ENCODE measurements at places on chromosomes 11 and 22.

DNA sequence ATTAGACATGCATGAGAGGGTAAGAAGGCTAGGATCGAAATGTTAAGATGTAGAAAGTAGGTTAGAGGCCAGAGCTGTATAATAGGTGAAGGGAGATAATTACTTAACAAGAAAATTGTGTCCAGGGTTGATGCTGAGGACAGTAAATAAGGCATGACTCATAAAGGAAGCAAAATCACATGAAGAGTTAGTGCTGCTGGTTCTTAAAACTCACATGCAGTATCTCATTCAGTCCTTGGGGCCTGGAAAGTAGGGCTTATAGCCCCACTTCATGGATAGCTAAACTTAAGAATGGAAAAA lies 130.2 kb downstream of the NCAM1 start:
- DNase-seq = no peak

DNA sequence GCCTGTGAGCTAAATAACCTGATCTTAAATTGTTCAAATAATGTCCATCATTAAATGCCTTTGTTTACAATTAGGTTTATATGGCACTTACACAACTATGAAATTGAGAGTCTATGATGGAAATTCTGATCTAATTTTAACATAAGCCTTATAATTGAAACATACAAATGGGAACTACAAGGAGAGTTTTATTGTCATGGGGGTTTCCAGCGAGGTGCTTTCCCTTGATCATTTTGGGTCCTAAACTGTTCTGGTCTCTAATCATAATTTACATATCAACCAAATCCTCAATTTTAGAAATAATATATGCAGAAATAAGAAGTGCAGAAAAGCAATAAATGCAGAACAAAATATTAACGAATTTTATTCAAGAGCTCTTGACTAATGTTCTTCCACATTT lies 44.9 kb downstream of the RRAS2 start:
- DNase-seq = no peak

- no peak for DNase-seq
Measured at GRCh38 chr11:119441898-119442243, 18.9 kb upstream of the THY1 start.

DNA sequence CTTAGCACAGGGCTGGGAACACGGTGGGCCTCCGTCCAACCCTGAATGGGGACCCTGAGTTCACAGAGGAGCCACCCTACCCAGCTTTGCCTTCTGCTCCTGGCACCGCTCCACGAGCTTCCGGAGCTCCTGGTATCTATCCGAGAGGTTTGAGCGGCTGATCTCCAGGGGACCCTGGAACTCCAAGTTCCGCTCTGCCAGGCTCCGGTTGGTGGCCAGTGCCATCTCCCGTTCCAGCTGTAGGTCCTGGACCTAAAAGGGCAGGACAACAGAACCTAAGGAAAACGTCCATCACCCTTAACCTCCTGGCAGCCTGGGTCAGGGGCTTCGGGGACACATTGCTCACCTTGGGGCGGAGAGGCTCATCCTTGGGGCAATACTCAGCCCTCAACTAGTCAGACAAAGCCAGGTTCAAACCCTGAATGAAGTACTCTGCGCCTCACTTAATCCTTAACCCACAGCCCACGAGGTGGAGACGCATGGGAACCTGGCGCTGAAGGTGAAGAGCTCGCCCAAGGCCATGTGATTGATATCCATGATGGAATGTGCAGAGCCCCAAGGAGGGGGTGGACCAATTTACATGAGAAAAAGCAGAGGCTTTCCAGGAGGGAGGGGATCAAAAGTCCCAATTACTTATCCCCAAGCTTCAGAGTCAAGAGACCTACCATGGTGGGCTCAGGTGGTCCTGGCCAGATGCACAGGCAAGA lies 27.1 kb downstream of the VPS37C start:
- no peak for DNase-seq

GRCh38 chr22:24156141-24156912 lies 25.0 kb upstream of the SUSD2 start:
- DNase-seq = peak; percentile 41

DNA sequence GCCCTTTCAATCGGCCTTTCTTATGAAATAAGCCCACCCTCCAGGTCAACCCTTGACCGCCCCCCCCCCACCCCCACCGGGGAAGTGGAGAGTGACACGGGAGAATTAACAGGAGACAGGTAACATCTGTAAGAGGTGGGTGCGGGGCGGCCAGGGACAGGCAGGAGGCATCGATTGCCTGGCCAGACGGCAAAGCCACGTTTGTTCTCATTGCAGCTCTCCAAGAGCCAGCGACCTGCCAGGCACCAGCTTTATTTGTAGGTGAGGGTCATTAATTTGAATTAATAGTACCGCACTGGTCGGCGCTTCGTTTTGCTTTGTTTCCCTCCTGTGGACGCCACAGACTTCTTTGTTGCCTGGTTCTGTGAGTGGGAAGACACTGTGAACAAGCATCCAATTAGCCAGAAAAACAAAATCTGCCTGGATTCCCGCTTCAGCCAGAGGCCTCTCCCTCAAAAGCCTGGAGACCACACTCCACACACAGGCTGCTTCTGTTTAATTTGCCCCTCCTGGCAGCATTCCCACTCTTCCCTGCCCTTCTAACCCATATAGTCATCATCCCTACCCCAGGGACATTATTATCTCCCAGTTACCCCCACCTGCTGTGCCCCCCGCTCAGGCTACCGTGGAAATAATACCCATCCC lies 104.5 kb upstream of the OPCML start:
- no peak for DNase-seq

GRCh38 chr11:67405196-67405567 lies 1.3 kb downstream of the TBC1D10C start:
- DNase-seq = no peak

GRCh38 chr11:60703374-60703773 lies 4.0 kb downstream of the MS4A8 start:
- no peak for DNase-seq

DNA sequence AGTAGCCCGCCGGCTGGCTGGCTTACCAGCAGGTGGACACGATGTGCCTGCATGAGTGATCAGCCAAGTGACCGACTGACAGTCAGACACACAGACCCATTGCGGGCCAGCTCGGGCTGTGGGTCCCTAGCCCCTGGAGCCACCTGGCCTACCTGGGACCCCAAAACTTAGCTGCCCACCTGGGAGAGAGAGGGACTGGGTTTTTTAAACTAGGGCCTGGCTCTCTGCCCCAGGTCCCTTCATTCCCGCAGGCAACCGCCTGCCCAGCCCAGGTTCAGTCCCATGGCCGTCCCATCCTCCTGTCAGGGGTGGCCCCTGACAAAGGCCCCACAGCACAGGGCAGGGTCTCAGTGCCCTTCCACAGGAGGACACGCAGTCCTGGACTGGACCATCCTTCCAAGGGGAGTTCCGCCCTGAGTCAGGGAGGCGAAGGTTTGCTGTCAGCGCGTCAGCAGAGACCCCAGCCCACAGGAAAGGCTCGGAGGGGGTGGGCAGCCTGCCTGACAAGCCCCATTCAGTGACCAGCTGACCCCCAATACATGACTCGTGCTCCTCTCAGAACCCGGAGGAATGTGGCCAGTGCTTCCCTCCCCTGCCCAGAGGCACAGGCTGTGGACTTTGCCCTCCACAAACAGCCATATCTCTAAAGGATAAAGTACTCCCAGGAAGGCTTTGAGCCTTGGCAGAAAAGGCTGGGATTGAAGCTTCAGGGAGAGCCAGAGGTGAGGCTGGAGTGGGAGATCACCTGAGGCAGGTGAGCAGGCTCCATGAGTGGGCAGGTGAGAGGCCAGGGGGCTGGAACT lies 8.4 kb downstream of the SLCO2B1 start:
- no peak for DNase-seq

DNA sequence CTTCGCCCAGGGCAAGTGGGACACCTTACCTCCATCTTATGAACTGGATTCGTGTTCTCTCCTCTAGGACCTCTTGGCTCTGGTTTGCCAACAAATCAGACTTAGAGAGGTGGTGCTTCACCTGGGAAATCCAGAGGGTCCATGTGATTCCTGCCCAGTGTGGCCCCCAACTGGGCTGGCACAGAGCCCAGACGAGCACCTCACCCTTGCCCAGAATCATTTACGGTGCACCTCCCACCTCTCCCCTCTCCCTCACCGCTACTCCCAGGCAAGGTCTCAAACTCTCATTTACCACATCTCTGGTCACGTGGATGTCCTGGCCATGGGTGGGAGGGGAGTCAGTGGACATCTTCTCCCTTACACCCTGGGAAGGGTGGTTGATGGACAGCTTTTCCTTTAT lies 1.1 kb downstream of the SPATA19 start:
- DNase-seq = no peak

DNA sequence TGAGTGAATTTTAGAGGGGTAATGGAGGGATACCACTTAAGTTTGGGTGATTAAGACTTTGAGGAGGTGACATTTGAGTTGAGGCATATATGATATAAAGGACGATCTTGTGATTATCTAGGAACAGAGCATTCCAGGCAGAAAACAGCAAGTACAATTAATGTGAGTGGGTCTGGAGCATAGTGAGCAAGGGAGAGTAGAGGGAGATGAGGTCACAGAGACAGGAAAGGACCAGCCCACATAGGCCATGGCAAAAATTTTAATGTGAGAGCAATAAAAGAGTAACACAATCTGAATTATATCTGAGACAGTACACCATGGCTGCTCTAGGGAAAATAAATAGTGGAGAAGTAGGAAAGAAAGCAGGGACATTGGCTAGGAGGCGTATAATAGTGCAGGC lies 14.5 kb upstream of the HSPA8 start:
- no peak for DNase-seq

GRCh38 chr11:116275635-116276034 lies 497.2 kb downstream of the BUD13 start:
- no peak for DNase-seq

DNA sequence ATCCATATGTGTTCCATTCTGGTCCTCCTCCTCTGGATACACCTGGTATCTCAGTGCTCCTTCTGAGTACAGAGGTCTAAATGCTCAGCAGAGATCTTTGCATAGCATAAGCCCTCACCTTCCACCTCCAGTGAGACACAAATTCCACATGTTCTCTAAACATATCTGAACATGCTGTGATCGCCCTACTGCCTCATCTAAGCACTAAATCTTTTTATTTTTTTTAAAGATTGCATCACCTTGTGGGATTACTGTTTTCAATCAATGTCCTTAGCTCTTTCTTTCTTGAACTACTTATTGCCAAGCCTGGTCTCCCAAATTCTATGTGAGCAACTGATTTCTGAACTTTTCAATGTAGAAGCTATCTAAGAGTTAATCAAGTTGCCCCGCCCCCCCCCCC lies 113.4 kb downstream of the TRPC6 start:
- no peak for DNase-seq

DNA sequence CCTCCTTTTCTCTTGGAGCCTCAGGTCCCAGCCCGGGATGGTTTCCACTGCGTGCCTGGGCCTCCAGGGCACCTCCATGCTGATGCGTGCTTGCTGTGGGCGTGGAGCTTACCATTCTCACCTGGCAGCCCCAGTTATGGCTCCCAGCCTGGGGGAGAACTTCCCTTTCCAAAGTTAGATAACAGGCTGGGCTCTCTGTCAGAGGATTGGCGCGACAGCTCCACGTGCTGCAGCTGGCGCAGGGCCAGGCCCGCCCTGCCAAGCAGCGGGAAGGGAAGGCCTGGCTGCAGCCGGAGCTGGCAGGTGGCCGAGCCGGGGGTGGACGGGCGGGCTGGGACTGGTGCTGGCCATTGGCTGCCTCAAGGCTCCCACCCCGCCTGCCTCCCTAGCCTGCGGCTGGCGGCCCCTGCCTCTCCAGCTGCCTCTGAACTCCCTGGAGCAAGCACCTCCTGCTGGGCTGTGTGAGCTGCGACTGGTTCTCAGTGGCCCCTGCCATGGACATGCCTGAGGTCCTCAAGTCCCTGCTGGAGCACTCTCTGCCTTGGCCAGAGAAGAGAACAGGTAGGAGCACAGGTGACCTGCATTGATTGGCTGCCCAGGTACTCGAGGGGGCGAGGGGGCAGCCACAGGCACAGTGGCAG lies 14.6 kb upstream of the TEF start:
- DNase-seq = no peak

DNA sequence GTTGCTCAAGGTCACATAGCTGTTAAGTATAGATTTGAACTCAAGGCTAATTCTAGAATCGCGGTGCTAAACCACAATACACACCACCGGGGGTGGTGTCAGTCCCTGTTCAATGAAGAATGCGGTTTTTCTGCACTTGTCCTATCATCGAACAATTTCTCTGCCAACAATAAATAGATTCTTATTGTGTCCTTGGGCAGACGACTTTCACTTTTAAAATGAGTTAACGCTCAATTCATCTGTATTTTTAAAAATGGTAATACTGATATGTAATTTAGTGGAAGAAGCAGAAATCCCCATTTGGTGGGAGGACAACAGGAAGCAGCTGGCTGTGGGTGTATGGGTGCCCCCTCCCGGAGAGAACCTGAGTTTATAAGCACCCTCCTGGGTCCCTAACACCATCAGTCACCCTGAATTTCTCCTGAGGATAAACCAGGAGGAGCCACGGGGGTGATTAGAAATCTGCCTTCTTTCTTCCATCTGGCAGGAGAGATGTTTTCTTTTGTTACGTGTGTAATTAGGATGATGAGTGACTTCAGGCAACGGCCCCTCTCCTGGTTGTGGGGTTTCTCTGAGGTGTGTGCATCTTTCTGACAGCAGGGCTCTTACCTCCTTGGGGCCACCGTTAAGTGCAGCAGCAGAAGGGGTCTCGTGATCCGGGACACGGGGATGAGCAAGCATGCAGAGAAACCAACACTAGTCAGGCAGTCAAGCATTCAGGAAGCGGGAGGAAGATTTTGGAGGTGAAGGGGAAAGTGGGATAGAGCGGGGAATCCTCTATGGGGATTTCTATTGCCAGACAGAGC lies 87.7 kb downstream of the GRAMD1B start:
- DNase-seq = no peak

DNA sequence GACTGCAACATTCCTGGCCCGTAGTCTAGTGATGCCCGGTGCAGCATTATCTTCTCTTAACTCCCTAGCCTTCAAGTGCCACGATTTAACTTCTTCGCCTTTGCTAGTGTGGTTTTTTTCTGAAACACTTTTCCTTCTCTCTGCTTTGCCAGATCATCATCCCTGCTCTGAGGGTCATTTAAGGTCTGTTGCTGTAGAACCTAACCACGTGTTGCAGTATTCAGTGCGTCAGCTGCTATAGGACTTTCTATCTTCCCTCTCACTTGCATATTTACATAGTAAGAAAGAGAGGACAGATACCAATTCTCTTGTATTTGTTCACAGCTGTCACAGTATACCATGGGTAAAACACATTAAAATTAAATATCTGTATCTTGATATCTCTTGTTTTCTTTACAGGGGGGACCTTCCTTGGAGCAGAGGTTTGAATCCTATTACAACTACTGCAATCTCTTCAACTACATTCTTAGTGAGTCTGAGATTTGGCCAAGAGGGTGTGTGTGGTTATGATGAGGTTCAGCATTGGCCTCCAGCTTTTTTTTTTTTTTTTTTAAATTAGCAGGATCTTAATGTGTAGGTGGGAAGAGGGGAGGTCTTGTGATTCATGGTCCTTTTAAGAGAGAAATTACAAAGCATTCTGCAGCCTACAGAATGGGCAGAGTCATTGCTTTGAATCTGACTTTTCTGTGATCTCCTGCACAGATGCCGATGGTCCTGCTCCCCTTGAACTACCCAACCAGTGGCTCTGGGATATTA lies 13.5 kb downstream of the EIF3L start:
- DNase-seq = no peak
